ENCODE measurements at places on chromosomes 6 and 20. TPM values are rescaled to one million over a fixed set of nuclear protein-coding genes. Genes with fewer than 3 reads are reported as not detected.

HTR1B gene
- 4.0 TPM for polyA plus RNA-seq

UCKL1 gene
- 83.7 TPM for polyA plus RNA-seq

SLC35A1 gene
- 45.1 TPM for polyA plus RNA-seq

DLL1 gene
- 30.5 TPM for polyA plus RNA-seq

IL17F gene
- polyA plus RNA-seq: not detected

TFAP2C gene
- 0.17 TPM for polyA plus RNA-seq

PLTP gene
- 234 TPM for polyA plus RNA-seq

TTLL9 gene
- 18.8 TPM for polyA plus RNA-seq

- H3K4me3 ChIP-seq: no peak overlapping the region
- peaks cover 11% of the 10 kb centered on the region for H3K27me3 ChIP-seq
- no peak overlapping the region for H3K27ac ChIP-seq
- DNase-seq: no peak
- no peaks in the 10 kb centered on the region for H3K36me3 ChIP-seq
Observed at GRCh38 chr20:58746620-58747019, 54.0 kb downstream of the NPEPL1 start.

- H3K27ac ChIP-seq: peak overlapping the region; percentile 90
- no peak for DNase-seq
- peaks cover 53% of the 10 kb centered on the region for H3K4me1 ChIP-seq
- no peak overlapping the region for H3K4me3 ChIP-seq
Observed at GRCh38 chr6:148455225-148455624, 112.6 kb downstream of the SASH1 start.

- H3K27ac ChIP-seq: no peak overlapping the region
- H3K4me1 ChIP-seq: no peaks in the 10 kb centered on the region
- no peaks in the 10 kb centered on the region for H3K36me3 ChIP-seq
- no peak overlapping the region for H3K4me3 ChIP-seq
Observed at GRCh38 chr6:90322976-90323474, 26.4 kb upstream of the BACH2 start.

GRCh38 chr6:127980996-127981395, 80.1 kb upstream of the THEMIS start:
- no peak overlapping the region for H3K27ac ChIP-seq
- H3K4me3 ChIP-seq: no peak overlapping the region
- no peaks in the 10 kb centered on the region for H3K27me3 ChIP-seq
- peak; percentile 25 for DNase-seq
- no peaks in the 10 kb centered on the region for H3K36me3 ChIP-seq
- no peaks in the 10 kb centered on the region for H3K4me1 ChIP-seq

DNA sequence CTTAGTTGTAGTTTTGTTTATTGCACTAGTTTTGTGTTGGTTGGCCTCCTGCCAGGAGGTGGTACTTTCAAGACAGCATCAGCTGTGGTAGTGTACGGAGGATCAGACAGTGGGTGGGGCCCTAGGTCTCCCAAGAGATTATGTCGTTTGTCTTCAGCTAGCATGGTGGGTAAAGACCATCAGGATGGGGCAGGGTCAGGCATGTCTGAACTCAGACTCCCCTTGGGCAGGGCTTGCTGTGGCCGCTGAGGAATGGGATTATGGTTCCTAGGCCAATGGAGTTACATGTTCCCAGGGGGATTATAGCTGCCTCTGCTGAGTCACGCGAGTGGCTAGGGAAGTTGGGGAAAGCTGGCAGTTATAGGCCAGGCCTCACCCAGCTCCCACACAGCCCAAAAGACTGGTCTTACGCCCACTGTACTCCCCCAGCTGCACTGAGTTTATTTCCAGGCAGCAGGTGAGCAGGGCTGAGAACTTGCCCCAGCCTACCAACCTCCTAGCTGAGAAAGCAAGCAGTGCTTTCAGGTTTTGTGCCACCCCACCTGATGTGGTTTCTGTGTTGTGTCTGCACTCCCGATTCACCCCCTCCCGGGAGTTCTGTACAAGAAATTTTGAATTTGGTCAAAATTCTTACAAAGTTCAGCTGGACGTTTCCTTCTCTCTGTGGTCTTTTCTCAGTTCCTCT, 24.7 kb downstream of the ZSCAN31 start:
- H3K27ac ChIP-seq: no peak overlapping the region
- no peaks in the 10 kb centered on the region for H3K27me3 ChIP-seq
- H3K36me3 ChIP-seq: peaks cover 6% of the 10 kb centered on the region
- H3K4me3 ChIP-seq: no peak overlapping the region
- H3K4me1 ChIP-seq: no peaks in the 10 kb centered on the region
- no peak for DNase-seq

- peaks cover 33% of the 10 kb centered on the region for H3K36me3 ChIP-seq
- H3K27me3 ChIP-seq: no peaks in the 10 kb centered on the region
- H3K4me3 ChIP-seq: no peak overlapping the region
- peak; percentile 90 for DNase-seq
- H3K27ac ChIP-seq: peak overlapping the region; percentile 35
- H3K4me1 ChIP-seq: peaks cover 50% of the 10 kb centered on the region
Observed at GRCh38 chr20:330233-331149, 5.1 kb downstream of the SOX12 start.

DNA sequence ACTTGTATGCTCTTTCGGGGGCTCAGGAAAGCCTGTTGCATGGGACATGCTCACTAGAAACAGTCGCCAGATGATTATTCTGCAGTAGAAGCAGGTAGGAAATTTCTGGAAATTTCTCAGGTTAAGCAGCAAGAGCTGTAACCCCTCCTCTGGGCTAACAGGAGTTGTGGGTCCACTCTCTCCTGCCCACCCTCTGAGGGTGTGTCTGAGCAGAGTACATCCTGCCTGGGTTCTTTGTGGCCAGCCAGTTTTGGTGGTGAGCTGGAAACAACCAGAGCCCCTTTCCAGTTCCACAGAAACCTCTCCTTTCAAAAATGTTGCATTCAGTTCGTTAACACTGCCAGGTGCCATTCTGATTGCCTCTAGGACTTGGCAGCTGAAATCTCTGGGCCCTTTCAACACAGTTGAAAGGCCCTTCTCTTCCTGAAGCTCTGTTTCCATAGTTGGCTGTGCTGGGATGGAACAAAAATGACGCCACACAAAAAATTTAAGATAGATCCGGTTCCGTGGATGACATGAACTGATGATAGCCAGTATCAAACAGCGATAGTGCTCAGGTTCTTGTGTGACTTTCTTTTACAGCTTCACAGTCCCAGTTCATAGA, 38.5 kb downstream of the PLCG1 start:
- no peak overlapping the region for H3K4me3 ChIP-seq
- H3K27ac ChIP-seq: peak overlapping the region; percentile 49
- H3K27me3 ChIP-seq: no peaks in the 10 kb centered on the region
- peaks cover 56% of the 10 kb centered on the region for H3K36me3 ChIP-seq
- peak; percentile 66 for DNase-seq
- peaks cover 76% of the 10 kb centered on the region for H3K4me1 ChIP-seq

DNA sequence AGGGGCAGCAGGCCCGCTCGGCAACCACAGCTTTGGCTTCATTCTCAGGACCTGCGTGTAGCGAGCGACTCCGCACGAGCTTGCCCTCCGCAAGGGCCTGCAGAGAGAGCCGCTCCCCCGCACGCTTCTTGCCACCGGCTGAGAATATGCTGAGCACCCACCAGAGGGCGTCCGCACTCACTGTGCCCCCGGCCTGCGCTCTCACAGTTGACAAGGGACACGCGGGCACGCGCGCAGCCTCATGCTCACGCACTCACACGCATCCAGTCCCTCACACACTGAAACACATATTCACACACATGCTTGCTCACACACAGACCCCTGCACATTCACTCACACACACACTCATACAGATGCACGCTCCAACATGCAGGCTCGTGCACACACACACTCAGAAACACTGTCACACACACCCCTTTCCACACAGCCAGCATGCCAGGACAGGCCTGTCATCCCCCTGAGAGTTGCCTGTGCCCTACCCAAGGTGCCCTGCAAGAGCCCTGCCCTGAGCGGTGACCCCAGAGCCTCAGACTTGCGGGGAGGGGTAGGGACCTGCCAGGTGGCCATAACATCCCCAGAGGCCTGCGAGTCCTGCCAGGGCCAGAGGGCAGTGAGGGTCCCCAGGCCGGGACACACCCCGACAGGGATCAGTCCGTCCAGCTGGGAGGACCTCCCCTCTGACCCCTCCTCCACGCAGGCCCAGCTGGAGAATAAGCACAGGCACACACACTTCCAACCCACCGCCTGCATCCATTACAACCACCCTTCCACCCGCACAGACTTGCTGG, 174.1 kb downstream of the BMP7 start:
- DNase-seq: peak; percentile 82
- H3K4me1 ChIP-seq: peaks cover 19% of the 10 kb centered on the region

DNA sequence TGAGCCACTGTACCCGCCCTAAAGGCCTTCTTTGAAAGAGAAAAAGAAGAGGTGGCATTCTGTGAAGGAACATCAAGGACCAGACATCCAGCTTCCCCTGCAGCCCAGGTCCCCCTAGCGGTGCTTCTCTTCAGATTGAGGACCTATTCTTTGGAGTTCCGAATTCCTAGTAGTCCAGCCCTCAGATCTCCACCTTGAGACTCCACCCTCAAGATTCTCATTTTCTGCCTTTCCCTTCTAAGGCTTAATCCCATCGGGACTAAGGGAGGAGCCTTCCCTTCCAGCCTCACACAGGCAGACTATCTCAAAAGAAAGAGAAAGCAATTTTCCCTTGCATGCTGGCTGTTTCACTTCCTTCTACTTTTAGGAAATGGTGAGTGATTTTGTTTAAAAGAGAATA, 32.5 kb downstream of the MUC22 start:
- H3K27ac ChIP-seq: no peak overlapping the region
- no peak overlapping the region for H3K4me3 ChIP-seq
- H3K36me3 ChIP-seq: no peaks in the 10 kb centered on the region
- DNase-seq: no peak
- H3K27me3 ChIP-seq: no peaks in the 10 kb centered on the region
- no peaks in the 10 kb centered on the region for H3K4me1 ChIP-seq

- no peak overlapping the region for H3K27ac ChIP-seq
- DNase-seq: no peak
- no peak overlapping the region for H3K4me3 ChIP-seq
Observed at GRCh38 chr6:149995971-149996370, 29.4 kb downstream of the RAET1L start.

GRCh38 chr6:139919107-139920026, 544.9 kb upstream of the CITED2 start:
- no peaks in the 10 kb centered on the region for H3K27me3 ChIP-seq
- H3K4me3 ChIP-seq: no peak overlapping the region
- peaks cover 3% of the 10 kb centered on the region for H3K4me1 ChIP-seq
- no peaks in the 10 kb centered on the region for H3K36me3 ChIP-seq

GRCh38 chr6:47650553-47651432, 47.6 kb upstream of the ADGRF4 start:
- no peaks in the 10 kb centered on the region for H3K36me3 ChIP-seq
- no peaks in the 10 kb centered on the region for H3K4me1 ChIP-seq
- H3K27me3 ChIP-seq: no peaks in the 10 kb centered on the region
- H3K4me3 ChIP-seq: no peak overlapping the region

GRCh38 chr6:120924214-120924613, 410.1 kb downstream of the TBC1D32 start:
- H3K27me3 ChIP-seq: no peaks in the 10 kb centered on the region
- DNase-seq: no peak
- no peak overlapping the region for H3K27ac ChIP-seq

DNA sequence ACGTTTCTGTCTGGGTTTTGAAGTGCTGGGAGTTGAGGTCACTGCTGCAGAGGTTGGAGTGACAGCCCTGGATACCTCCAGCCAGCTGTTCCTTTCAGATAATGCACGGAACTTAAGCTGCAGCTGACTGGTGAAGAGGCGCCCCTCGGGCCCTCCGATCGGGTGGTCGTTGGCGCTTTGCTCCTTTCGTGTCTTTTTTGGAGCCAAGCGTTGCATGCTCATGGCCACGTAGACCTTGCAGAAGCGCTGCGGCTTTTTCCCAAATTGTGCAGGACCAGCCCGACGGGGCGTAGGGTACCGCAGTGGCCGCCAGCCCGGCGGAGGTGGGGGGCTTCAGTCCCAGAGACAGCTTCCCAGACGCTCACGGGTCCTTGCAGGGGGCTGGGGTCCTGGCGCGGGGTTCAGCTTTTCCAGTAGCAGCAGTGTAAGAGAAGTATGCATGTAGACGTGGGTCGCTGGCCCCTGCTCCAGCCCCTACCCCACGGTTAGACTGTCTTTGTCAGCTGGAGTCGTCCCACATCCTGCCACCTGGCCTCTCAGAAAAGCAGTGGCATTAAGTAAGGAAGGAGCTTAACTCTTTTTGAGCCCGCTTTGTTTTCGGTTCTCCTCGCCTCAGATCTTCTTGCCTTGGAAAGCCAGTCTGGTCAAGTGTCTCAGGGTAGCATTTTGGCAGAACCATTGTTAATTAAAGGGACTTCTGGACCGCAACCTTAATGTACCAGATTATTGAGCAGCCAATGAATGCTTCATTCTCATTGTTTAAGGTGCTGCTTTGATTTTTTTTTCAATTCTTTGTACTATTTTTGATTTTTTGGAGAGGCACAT, 838 bp downstream of the TNFAIP3 start:
- H3K4me3 ChIP-seq: peak overlapping the region; percentile 74
- no peaks in the 10 kb centered on the region for H3K36me3 ChIP-seq
- peaks cover 3% of the 10 kb centered on the region for H3K27me3 ChIP-seq
- peaks cover 17% of the 10 kb centered on the region for H3K4me1 ChIP-seq
- DNase-seq: peak; percentile 46

DNA sequence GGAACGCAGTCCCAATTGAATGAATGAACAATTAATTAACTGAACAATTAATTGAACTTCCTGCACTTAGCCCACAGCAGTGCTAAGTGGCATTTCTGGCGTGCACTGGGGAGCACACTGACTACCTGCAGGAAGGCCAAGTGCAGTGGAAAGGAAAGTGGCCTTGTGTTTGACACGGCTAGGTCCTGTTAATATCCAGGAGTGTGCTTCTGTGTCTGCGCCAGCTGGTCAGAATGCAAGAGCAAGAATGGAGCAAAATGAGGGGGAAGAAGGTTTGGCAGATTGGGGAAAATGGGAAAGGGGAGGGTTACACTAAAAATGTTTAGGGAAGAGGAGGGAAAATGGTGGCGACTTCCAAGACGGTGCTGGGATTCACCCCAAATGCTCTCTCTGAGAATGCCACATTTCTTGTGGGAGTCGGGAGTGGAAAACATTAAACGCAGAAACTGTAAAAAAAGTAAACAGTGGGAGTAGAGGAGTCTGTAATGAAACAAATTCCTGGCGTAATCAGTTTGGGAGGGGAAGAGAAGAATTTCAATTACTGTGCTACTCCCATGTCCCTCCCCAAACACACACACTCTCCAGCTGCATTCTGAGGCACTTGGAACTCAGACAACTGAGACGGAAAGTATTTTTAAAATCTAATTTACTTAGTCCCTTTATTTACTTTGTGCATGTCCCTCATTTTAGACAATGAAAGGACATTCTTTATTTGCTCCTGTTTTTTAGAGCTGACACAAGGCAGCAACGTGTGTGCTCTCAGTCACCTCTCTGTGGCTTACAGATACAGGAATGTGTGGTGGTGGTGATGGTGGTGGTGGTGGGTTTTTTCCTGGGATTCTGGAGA, 64.1 kb downstream of the CLIC5 start:
- DNase-seq: no peak
- no peaks in the 10 kb centered on the region for H3K27me3 ChIP-seq
- H3K36me3 ChIP-seq: no peaks in the 10 kb centered on the region
- H3K27ac ChIP-seq: no peak overlapping the region

GRCh38 chr6:37867756-37868446, 48.4 kb downstream of the ZFAND3 start:
- no peaks in the 10 kb centered on the region for H3K4me1 ChIP-seq
- H3K27me3 ChIP-seq: no peaks in the 10 kb centered on the region
- no peak overlapping the region for H3K4me3 ChIP-seq
- no peak overlapping the region for H3K27ac ChIP-seq

- no peak overlapping the region for H3K27ac ChIP-seq
- DNase-seq: no peak
- peaks cover 11% of the 10 kb centered on the region for H3K4me1 ChIP-seq
- H3K4me3 ChIP-seq: no peak overlapping the region
- no peaks in the 10 kb centered on the region for H3K27me3 ChIP-seq
Observed at GRCh38 chr6:165653607-165654006, 9.4 kb downstream of the PDE10A start.

All from spinal cord (tissue), 10 donors.